ENCODE measurements at places on chromosomes 12 and 14. TPM values are rescaled to one million over a fixed set of nuclear protein-coding genes. Genes with fewer than 3 reads are reported as not detected.

PTGER2 gene
- polyA plus RNA-seq = not detected

TEX22 gene
- polyA plus RNA-seq = not detected

NRIP2 gene
- polyA plus RNA-seq = not detected

APAF1 gene
- 34.8 TPM for polyA plus RNA-seq

FMNL3 gene
- polyA plus RNA-seq = 5.1 TPM

AMDHD1 gene
- polyA plus RNA-seq = 0.20 TPM

LAG3 gene
- polyA plus RNA-seq = 2.0 TPM

NOVA1 gene
- 121 TPM for polyA plus RNA-seq

SNAPC1 gene
- polyA plus RNA-seq = 7.1 TPM

PMEL gene
- not detected for polyA plus RNA-seq

GUCY2C gene
- 0.06 TPM for polyA plus RNA-seq

ANAPC5 gene
- 272 TPM for polyA plus RNA-seq

SPTB gene
- 1.9 TPM for polyA plus RNA-seq

PTPN21 gene
- 3.3 TPM for polyA plus RNA-seq

INHBE gene
- 2.3 TPM for polyA plus RNA-seq

BIN2 gene
- not detected for polyA plus RNA-seq

FBLN5 gene
- 1.5 TPM for polyA plus RNA-seq

TTC7B gene
- 19.9 TPM for polyA plus RNA-seq

ITFG2 gene
- polyA plus RNA-seq = 22.2 TPM

LGR5 gene
- 0.16 TPM for polyA plus RNA-seq

MSRB3 gene
- polyA plus RNA-seq = 0.72 TPM

ZNF605 gene
- polyA plus RNA-seq = 18.6 TPM

ESR2 gene
- 0.35 TPM for polyA plus RNA-seq

AQP6 gene
- polyA plus RNA-seq = not detected

IRAK4 gene
- polyA plus RNA-seq = 5.7 TPM

SMIM41 gene
- polyA plus RNA-seq = not detected

RNASE3 gene
- polyA plus RNA-seq = not detected

KCNMB4 gene
- 20.1 TPM for polyA plus RNA-seq

CISTR gene
- polyA plus RNA-seq = not detected

SLC11A2 gene
- 62.3 TPM for polyA plus RNA-seq

PLBD1 gene
- polyA plus RNA-seq = not detected

Data from neural cell (in vitro differentiated cells).